ENCODE measurements at places on chromosomes 6 and 20.

DNA sequence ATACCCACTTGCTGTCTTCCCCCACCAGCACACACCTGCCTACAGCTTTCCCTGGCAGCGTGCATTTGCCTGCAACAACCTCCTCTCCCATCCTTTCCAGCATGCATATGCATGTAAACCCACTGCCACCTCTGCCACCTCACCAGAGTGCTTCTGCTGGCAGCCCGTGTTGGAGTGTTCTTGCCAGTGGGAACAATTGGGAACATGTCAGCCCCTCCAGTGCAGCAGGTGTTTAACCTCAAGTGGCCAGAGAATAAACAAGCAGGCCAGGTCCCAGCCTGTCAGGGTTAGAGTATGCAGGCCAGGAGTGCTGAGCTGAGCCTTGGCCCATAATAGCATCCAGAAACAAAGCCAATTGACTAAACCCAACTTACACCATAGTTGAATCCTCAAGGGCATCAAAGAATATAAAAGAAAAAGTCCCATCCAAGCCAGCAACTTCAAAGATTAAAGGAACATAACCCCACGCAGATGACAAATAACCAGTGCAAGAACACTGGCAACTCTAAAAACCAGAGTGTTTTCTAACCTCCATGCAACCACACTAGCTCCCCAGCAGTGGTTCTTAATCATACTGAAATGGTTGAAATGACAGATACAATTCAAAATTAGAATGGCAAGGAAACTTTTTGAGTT, 1212.1 kb upstream of the CITED2 start:
- no peak for DNase-seq

DNA sequence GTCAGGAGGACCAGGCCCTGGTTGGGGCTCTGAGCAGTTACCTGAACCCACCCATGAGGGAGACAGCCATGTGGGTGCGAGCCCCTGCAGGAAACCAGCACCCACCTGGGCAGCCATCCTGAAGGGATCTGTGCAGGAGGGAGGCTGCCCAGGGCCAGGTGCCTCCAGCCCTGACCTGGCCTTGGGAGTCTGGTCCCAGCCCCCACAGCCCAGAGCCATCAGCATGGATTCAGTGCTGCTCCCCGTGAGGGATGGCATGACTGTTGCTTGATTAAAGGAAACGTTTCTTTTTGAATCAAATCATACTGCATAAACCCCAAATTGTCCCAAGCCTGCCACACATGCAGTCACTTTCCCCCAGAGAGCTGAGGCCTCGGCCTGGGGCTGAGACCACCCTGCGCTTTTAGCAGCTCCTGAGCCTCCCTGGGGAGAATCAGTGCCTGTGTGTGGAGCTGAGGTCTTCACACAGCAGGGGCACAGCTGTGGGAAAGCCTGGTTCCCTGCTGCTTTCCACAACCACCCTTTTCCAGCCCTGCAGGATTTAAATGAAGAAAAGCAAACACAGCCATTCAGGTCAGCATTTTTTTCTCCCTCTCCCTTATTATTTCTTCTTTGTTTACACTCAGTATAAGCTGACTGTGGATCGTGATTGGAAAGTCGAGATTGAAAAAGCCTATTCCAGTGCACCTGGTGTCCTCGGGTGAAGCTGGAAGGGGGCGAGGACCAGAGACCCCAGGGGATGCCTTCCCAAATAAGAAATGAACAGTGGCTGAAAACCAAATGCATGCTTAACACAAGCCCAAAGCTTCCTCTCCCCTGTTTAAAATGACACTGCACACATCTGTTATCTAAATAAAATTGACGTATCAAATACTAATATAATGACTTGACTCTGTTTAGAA, 283.9 kb downstream of the SMOC2 start:
- no peak for DNase-seq

GRCh38 chr20:54276577-54277169, 68.8 kb downstream of the PFDN4 start:
- DNase-seq: no peak

DNA sequence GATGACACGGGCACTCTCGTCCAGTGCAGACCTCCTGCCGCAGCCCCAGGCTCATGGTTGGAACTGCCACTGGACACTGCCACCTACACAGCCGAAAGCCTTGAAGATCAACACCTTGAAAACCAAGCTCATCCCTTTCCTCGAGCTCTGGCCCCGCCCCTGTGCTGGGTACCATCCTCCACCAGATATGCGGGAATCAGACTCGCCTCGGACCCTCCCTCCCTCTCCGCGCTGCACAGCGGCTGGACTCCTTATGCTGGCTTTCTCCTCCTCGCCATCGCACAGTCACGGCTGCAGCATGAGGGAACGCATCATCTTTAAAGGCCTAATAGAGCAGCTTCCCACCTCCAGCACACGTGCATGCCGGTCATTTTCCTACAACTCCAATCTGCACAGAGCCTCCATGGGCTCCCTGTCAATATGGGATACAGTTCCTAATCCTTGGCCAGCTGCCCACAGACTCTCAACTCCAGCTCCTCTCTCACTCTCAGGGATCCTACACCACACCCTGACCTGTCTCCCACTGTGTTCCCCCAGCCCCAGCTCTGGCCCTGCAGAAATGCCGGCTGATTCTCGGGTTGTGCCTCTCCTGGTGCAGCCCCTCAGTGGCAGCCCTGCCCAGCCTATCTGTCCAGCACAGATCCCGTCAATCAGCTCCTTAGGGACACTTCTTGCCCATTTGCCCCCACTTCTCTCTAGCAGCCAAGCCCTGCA, 23.2 kb downstream of the TXNDC5 start:
- no peak for DNase-seq

DNA sequence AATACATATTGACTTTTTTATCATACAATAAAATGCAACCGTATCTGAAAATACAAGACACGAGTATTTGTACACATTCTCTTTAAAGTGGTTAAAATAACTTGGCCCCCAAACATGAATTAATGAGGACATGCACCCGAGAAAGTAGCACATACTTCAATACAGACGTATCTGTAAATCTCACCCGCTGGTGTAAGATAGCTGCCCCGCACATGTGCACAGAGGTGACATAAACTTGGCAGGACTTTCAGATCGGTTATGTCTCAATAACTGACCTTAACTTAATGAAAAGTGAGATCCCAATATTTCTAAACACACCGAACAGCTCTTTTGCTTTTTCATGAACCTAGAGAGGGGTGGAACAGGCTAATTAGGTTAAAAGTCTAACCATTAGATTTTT, 91.5 kb upstream of the RPS6KA2 start:
- DNase-seq: no peak

GRCh38 chr6:52416629-52417151, 3.5 kb upstream of the EFHC1 start:
- DNase-seq: no peak

DNA sequence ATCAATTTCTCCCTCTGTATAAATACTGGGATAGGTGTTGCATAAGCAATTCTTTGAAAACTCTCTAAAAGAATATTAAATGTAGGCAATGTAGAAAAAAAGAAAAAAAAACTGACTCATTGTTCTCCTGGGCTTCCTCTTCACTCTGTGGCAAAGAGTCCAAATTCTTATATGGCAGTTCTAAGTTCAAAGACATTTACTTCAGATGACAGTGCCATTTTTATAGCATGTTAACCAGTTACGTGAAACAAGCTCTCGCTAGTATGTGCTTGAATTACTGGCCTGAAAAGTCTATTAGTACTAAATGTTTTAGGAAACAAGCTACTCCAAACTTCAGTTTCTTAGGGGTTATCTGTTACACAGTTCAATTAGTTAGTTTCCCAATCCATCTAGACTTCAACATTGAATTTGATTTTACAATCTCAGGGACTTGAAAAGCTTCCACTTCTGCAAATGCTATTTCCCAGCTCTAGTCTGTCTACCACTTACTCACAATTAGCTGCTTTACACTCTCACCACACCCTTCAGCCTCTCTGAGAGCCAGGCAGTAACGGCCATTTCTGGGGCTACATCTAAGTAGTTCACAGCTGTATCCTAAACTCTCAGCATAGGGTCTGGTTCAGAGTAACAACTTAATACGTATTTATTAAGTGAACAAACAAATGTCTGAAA, 100.4 kb downstream of the OGFRL1 start:
- DNase-seq: no peak

DNA sequence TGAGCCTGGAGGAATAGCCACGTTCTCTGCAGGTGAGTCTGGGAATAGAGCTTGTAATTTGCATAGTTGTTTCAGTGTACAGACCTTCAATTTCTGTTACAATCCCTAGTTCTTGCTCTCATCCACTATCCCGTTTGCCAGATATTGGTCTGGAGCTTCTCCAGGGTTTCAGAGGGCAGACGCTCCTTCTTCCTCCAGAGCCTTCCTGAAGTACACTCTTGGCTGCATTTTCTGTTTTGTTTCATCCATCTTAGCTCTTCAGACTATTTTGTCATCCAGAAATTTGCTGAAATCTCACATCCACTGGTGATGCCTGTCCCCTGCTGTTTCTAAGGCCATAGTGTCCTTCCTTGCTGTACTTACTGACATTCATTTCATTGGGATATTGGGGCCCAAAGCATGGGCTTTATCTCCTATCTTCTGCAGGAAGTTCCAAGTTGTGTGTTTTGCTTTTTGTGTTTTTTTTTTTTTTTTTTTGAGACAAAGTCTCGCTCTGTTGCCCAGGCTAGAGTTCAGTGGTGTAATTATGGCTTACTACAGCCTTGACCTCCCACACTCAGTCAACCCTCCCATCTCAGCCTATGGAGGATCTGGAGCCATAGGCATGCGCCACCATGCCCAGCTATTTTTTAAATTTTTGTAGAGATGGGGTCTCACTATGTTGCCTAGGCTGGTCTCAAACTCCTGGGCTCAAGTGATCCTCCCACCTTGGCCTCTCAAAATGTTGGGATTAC, 18.7 kb downstream of the CDS2 start:
- no peak for DNase-seq

GRCh38 chr6:16747232-16748024, 13.8 kb downstream of the ATXN1 start:
- DNase-seq: no peak

- no peak for DNase-seq
These were observed 15.7 kb upstream of the POU5F1 start for GRCh38 chr6:31186052-31186734.

DNA sequence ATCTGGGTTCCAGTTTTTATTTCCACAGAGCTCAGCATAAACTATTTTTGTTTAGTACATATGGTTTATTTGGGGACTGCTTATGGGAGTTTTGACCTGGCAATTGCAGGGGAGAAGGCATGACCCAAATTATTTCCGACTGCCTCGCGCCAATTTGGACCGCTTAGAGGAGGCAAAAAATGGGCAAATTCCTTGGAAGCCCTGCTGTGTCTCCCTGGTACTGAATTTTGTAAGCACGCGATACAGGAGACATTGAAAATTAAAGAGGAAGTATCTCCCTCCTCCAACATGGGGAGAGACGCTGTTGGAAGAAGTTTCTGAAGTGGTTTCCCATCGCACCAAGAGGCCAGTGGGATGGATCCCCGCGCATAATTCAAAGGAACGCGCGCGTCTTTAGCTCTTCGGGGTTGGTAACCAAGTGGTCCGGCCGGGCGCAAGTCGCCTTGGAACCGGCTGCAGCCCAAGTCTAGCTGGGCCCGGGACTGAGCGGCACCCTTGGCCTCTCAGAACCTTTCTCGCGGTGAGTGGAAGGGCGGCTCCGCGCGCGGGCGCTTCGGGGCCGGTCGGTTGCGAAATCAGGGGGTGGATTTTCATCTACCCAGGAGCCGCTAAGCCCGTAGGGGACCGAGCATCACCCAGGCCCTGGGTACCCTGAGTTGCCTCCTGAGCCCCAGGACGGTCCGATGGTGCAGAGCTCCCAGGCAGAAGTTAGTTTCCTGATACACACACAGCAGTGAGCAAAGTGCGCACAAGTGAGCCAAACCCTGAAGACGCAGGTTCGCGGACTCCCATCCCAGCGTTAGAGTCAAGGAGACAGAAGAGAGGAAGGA, 6.2 kb downstream of the NKX2-2 start:
- no peak for DNase-seq

DNA sequence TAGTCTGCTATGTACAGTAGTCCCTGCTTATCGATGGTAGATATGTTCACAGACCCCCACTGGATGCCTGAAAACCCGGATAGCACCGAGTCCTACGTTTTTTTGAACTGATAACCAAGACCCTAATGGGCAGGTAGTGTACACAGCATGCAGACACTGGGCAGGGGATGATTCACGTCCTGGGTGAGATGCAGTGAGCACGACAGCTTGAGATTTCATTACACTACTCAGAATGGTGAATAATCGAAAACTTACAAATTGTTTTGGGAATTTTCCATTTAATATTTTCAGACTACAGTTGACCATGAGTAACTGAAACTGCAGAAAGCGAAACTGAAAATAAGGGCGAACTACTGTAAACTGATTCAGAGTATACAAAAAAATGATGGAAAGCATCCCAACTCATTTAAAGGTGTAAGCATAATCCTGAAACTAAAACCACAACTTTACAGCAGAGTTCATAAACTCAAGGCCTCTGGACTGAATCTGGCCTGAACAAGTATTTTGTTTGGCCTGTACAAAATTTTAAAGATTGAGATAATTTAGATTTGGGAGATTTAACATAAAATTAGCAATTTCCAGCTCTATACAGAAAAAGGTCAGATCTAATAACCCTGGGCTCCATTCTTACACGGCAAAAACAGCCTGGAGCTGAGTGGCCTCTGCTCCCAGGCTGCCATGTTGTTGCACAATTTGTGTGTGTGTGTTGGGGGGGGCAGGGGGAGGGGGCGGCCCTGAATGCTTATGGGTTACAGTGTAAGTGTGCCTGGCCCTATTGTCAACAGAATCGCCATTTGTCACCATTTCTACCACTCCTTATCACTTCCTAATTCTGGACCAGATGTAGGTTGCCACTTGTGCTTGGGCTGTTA, 34.9 kb downstream of the RNF24 start:
- DNase-seq: no peak

DNA sequence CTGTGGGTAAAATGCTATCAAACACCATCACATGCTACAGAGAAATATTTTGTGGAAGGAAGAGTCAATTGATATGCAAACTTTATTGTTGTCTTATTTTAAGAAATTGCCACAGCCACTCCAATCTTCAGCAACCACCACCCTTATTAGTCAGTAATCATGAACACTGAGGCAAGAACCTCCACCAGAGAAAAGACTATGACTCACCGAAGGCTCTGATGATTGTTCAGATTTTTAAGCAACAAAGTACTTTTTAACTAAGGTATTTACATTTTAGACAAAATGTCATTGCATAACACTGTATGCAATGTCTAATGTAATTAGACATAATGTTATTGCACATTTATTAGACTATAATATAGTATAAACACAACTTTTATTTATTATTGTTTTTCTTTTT, 26.2 kb upstream of the MMP24 start:
- DNase-seq: no peak

- no peak for DNase-seq
These were observed 32.5 kb downstream of the PHACTR3 start for GRCh38 chr20:59636766-59637370.

Measured in frontal cortex (tissue), 4 donors.